ENCODE measurements at places on chromosomes 2 and 18.

DNA sequence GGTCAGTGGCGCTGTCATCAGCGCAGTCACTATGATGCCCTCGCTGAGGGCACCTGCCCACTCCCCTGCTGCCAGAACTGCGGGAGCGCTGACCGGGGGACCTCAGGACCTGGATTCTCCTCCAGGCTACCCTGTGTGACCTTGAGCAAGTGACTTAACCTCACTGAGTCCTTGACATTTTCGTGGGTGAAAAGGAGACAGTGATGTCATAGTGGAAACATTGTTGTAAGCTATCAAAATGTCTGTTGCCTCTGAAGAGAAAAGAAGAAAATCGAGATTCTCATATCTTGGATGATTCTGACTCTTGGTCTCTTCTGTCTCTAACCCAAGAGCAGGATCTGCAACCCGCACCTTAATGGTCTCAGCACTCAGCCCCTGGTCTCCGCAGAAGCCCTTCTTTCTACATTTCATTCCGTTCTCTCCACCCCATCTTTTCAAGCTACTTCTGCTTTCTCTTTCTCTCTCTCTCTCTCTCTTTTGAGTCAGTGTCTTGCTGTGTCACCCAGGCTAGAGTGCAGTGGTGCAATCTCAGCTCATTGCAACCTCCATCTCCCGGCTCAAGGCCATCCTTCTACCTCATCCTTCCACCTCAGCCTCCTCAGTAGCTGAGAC, 978 bp upstream of the TUBA4A start:
- no peak for DNase-seq

- DNase-seq: peak; percentile 40
These were observed 35.8 kb downstream of the CIB4 start for GRCh38 chr2:26605195-26605998.

DNA sequence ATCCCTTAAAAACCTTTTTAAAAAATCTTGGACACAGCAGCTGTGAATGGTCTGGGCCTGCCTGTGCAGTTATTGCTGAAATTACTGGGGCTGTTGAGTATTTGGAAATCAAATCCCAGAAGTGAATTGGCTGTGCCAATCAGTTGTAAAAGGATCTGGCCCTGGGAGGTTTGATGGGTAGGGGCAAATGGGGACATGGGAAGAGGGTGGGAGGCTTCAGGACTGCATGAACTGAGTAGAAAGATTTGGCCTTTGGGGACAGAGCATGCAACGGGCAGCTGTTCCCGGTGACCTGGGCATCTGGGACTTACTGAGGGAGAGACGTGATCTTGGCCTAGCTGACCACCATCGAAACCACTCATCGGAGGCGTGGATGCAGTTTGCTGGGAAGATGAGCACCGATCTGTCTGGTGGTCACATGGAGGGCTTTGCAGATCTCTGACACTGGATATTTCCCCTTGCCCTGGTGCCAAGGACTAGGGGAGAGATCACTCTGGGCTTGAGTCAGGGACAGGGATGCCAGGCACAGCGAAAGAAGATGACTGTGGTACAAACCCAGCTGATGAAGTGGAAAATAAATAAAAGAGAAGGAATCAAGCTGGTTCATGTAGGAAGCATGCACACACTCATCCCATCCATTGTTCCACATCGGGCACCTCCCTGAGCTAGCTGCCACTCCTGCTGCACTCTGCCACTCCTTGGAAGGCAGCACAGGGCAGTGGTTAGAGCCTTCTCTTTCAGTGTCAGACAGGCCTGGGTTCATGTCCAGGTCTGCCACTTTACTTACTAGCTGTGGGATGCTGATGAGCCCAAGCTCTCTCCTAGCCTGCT, 58.4 kb downstream of the SEMA4F start:
- DNase-seq: no peak

DNA sequence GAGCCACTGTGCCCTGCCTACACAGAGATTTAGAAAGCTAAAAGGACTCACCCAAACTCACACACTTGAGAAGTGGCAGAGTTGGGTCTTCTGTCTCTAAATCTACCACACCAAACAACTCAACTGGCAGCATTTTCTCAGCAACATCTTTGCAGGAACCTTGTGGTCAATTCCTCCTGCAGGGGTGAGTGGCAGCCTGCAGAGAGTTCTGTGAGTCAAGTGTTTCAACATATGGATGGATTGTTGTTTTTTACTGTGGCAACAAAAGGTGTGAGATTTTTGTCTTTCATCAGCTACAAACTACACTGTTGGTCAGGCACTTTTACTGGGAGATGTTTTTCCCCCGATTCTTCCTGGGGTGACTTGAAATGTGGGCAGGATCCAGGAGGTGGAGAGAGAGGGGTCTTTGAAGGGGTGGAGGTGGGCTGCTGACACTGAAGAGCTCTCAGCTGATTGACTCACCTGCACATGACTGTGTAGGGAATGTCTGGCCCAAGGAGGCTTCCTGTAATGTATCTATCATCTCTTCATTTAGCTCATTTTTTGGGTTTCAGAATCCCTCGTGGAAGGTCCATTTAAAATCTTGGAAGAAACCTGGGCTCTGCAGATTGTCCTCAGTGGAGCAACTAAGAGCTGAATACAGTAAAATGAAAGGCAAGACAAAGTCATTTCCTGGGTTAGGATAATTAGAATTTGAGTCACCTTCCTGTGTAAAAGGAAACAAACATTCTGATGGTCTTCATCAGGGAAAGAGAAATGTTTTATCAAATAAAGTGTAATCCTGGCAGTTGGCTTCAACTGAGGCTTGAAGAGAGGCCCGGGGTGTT, 98.6 kb downstream of the MSH2 start:
- peak; percentile 51 for DNase-seq

- no peak for DNase-seq
These were observed 10.8 kb upstream of the KCNG3 start for GRCh38 chr2:42504364-42505230.

DNA sequence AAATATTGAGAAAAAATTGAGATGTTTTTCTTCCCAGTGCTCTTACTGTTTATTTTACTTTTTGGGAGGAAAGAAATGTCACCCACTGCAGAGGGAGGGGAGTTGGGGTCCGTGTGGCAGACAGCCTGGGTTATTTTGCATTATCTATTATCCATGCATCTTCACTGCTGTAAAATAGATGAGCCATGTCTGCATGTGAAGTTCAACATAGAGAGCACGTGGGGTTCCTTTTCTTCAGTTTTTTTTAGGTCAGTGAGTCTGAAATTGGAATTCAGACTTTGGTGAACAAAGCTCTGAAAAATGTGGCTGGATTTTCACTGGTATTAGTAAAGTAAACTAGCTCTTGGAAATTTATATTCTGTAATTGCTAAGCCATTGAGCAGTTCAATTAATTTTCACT, 2.4 kb downstream of the DCDC2C start:
- DNase-seq: no peak

- no peak for DNase-seq
These were observed 2797.2 kb upstream of the TEKT4 start for GRCh38 chr2:92073815-92074548.

DNA sequence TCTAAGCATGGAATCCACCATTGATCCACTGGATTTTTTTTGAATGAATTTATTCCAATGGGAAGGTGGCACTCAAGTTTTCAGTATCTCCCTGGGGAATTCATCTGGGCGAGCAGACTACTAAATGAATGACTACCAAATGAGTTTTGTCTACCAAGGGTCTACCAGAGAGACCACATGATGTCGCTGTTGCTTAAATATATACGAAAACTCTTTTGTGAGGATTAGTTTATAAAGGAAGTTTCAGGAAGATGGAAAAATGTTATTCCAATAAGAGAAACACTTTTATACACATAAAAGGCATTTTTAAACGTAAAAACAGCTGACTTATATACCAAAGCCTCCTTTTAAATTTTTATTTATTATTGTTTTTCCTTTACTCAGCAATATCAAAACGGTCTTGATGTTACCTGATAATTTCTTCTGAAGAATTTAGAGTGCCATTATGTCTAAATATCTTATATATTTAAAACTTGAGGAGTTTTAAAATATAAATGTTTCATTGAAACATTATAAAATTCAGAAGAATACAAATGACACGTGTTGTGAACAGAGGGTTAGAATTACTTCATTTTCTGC, 139.7 kb downstream of the HRH4 start:
- DNase-seq: peak; percentile 32

GRCh38 chr2:138239902-138240491, 261.6 kb upstream of the SPOPL start:
- DNase-seq: no peak

- DNase-seq: no peak
These were observed 2.4 kb upstream of the MFF start for GRCh38 chr2:227322530-227323205.

DNA sequence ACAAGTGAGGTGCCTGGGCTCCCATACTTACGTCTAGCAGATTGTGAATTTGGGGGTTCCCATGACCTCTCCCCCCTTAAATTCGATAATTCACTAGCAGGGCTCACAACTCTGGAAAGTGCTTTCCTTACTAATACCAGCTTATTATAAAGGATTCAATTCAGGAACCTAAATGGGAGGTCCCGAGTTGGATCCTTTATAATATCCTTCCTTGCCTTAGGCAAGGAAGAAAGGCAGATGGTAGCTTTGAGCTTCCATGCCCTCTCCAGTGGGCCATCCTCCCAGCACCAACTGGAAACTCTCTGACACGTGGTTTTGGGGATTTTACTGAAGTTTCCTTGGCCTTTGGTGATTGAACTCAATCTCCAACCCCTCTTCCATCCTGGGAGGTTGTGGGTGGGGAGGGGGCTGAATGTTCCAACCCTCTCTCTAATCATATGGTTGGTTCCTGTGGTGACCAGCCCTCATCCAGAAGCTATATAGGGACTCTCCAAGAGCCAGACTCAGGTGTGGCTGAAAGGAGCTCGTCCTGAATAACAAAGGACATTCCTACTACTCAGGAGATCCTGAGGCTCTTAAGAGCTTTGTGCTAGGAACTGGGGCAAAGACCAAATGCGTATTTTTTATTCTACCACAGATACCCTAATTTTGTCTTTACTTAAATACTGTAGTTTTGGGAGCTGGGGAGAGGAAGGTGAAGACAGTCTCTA, 62.2 kb downstream of the HAUS1 start:
- DNase-seq: no peak

DNA sequence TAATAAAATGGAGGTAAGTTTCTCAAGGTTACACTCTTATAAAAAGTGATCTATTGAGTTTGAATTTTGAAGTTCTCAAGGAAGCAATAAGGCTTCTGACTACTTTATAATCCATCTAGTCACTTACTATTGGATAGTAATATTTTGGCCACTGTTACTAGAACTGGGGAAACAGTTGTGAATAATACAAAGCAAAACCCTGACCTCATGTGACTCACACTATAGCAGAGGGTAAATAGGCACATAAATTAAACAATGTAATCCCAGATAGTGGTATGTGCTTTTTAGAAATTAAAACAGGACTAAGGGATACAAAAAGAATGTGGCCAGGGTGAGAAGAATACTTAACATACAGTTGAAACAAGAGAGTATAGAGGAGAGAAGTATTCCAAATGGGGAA, 78.6 kb downstream of the CALCRL start:
- no peak for DNase-seq

- no peak for DNase-seq
These were observed 143.0 kb upstream of the MYCN start for GRCh38 chr2:15797231-15797938.

GRCh38 chr18:78082816-78083215, 833.2 kb downstream of the GALR1 start:
- no peak for DNase-seq

GRCh38 chr2:180872255-180872654, 108.2 kb upstream of the UBE2E3 start:
- peak; percentile 5 for DNase-seq

- DNase-seq: no peak
These were observed 171.2 kb downstream of the ACOXL start for GRCh38 chr2:110903548-110903947.

- DNase-seq: peak; percentile 2
These were observed 944 bp downstream of the RAB3GAP1 start for GRCh38 chr2:135052997-135053474.

- peak; percentile 28 for DNase-seq
These were observed 150.2 kb upstream of the DOK6 start for GRCh38 chr18:69250305-69251151.

DNA sequence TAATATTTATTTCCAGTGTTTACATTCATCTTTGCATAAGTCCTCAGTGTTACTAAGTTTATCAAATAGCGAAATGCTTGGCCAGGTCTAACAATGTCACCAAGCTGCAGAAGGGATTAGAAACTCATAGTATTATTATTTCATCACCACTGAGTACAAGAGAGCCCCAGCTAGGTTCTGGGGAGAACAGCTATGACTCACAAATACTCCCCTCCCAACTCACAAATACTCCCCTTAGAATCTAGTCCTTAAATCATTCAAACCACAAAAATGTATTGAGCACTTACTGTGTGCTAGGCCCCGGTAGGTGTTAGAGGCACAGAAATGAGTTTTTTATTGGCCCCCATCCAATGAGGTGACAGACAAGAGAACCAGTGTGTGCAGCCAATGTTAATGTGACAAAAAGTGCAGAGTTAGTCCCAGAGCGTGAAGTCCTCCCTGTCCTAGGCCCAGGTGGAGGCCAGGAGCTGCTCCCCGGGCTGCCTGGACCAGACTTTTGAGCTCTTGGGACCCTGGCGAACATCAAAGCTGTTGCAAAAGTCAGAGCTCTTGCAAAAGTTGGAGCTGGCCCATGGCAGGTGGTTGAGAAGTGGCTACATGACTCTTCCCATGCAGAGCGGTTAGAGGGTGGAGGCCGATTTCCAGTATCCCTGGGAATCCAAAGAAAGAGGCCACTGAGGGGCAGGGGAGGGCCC, 9.8 kb downstream of the STEAP3 start:
- no peak for DNase-seq

GRCh38 chr2:10860081-10860813, 47.7 kb upstream of the PDIA6 start:
- no peak for DNase-seq

DNA sequence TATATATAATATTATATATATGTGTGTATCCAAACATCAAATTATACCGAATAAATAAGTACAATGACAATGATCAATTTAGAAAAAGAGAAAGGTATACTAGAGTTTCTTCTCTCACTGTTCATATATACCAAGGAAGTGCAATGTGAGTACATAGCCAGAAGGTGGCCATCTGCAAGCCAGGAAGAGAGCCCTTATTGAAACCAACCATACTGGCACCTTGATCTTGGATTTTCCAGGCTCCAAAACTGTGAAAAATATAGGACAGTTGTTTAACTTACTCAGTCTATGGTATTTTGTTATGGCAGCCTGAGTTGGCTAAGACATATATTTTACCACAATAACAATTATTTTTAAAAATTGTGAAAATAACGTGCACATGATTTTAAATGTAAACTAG, 1490.2 kb upstream of the SLC39A10 start:
- DNase-seq: no peak

- no peak for DNase-seq
These were observed 15.7 kb downstream of the TGFBRAP1 start for GRCh38 chr2:105313877-105314276.

- DNase-seq: no peak
These were observed 21.4 kb downstream of the SALL3 start for GRCh38 chr18:79000997-79001396.
